ENCODE measurements at places on chromosomes 12 and 14.

DNA sequence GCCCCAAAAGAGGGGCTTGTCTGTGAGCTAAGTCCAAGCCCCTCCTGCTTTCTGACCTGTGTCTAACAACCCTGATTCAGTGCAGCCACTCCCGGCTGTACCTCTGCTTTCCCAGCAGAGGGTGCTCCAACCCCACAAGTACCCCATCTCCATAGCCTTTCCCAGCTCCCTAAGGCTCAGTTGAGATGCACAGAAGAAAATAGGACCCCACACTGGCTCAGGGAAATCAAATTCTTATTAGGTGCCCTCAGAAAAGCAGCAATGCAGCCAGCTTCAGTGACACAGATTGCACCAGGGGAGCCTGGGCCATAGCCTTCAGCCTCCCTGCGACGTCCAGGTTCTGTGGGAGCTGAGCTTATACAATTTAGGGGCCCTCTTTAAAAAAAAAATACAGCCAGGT is 49.9 kb downstream of the LRRC74A start:
- peak; percentile 36 for DNase-seq

GRCh38 chr12:121130866-121131373 is 1.8 kb upstream of the P2RX7 start:
- DNase-seq = no peak

DNA sequence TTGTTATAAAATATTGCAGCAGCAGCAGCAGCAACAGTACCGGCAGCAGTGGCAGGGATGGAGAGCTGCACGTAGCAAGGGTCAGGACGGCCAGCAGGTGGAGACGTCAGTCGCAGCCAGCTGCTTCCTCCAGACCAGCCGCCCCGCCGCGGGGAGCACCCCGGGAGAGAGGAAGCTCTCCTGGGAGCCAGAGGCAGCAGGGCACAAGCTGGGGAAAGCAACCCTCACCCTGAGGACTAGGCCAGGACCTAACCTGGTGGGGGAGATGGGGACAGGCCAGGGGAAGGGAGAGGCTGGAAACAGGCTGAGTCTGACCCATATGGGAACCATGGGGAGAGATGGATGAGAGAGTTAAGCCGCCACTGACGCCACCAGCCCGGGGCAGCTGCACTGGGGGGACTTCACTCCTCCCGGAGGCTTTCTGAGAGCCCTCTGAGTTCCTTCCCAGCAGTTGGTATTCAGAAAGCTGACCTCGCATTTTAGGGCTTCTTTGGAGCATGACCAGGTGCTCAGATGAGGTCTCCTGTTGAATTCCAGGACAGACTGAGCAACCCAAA is 56.3 kb downstream of the SPTB start:
- peak; percentile 61 for DNase-seq

DNA sequence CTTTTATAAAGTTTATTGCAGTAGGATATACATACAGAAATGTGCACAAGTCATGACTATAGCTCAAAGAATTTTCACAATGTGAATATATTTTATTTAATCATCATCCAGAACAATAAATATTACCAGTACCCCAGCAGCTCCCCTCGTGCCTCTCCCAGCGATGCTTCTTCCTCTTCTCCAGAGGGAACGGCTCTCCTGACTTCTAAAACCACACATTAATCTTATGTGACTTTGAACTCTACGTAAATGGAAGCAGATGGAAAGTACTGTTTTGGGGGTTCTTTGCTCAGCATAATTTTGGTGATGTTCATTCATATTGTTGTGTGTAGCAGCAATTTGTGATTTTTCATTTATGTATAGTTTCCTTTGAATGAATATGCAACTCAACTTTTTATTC is 4.6 kb upstream of the SLC8A3 start:
- DNase-seq = no peak

- no peak for DNase-seq
Observed at GRCh38 chr12:104513681-104514080, 56.9 kb downstream of the CHST11 start.

DNA sequence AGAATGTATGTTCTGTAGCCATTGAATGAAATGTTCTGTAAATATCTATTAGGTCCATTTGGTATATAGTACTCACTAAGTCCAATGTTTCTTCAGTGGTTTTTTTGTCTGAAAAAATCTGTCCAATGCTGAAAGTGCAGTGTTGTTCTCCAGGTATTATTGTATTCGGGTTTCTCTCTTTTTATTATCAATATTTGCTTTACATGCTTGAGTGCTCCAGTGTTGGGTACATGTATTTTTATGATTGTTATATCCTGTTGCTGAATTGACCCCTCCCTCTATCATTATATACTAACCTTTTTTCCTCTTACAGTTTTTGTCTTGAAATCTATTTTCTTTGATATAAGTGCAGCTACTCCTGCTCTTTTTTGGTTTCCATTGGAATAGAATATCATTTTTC is 382.2 kb downstream of the CCER1 start:
- DNase-seq = no peak

GRCh38 chr12:40336573-40337199 is 111.9 kb downstream of the LRRK2 start:
- DNase-seq = no peak

GRCh38 chr12:81203671-81204204 is 125.9 kb downstream of the ACSS3 start:
- DNase-seq = no peak

DNA sequence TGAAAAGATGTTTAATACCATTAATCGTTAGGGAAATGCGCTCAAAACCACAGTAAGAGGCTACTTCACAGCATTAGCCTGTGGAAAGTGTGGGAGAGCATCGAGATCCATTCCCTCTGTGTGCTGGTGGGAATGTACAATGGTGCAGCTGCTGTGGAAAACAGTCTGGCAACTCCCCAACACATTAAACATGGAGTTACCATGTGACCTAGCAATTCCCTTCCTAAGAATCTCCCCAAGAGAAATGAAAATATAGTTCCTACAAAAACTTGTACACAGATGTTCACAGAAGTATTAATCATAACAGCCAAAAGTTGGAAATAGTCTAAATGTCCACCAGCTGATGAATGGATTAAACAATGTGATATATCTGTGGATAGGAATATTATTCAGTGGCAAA is 23.8 kb downstream of the MLXIP start:
- DNase-seq = no peak

DNA sequence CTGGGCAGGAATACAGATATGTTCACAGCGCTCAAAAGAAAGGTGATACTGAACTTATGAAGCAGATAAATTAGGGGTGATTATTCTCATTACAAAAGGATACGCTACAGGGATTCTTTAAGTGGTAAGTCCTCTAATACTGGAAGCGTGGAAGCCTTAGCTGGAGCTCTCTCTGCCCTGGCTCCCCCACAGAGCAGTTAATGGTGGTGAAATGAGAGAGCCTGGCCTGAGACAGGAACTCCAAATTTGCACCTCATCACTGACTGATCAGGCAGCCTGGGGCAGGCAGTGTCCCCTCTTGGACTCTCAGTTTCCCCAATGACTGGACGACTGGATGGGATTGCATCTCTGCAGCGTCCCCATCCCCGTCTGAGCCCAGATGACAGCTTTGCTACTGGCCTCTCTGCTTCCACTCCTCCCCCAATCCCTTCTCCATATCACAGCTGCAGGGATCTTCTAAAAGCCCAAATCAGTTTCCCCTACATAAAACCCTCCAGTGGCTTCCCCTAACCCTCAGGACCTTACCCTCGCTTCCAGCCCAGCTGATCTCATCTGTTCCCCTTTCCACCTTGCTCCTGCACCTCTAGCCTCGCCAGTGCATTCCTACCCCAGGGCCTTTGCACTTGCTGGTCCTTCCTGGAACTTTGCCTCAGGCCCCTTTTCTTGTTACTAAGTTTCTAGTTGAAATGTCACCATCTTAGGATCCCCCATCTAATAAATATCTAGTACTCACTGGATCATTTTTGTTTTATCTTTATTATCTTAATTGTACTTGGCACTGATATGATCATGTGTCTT is 171.7 kb upstream of the LHX5 start:
- no peak for DNase-seq

DNA sequence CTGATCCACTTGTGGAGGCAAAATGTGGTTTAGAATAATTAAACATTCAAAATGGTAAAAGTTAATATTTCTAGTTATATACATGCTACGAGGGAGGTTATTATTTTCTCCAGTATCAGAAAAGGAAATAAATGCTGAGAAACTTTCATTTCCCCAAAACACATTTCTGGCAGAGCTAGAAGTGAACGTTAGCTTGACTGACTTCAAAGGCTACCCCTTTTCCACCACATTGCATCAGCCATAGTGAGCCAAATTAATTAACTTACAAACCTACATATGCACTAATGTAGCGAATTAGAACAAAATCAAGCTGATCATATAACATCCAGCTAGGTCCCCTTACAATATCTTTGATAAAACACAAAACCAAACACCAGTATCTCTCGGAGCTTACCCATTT is 49.3 kb upstream of the RERGL start:
- no peak for DNase-seq

DNA sequence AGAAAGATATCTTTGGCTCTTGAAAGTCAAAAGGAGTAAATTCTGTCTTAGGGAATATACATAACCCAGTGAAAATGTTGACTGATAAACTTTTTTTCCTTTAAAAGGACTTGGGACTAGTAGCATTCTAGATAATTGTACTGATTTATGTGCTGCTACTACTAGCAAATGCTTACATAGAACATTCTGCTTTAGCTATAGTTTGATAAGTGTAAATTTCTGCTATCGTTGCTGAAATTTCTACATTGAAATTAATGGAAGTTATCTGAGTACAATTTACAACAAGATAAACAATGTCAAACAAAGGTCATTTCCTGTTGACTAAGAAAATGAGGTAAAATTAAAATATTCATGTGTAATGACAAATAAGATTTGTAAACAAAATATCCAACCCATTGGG is 48.3 kb upstream of the CNTN1 start:
- DNase-seq = no peak

DNA sequence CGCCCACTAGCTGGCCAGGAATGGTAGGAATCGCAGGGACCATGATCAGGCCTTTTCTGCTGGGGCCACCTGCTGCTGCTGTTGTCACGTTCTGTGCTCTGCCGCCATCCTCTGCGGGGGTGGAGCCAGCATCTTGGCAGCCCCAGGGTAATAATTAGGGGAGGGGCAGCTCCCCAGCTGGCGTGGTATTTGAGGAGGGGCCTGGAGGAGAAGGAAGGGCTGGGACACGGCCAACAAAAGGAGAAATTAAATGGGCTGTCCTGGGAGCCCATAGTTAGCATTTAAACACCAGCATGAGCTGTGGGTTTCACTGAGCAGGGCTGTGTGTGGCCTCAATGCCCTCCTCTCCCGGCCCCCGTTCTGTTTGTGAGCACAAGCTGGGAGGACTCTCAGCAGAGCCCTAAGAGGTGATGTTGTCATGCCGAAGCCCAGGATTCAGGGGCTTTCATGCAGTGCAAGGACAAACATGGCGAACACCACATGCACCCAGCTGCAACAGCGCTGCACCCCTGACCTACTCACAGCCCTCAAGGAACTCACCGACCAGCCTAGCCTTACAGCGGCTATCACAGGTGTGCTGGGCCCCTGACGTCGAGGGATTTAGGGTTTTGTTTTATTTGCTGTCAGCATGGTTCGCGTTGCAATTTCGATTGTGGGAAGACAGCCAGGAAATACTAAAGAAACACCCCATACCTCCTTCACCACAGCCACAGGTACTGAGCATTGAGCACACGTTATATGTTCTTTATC is 324.3 kb downstream of the CACNA1C start:
- DNase-seq = no peak

DNA sequence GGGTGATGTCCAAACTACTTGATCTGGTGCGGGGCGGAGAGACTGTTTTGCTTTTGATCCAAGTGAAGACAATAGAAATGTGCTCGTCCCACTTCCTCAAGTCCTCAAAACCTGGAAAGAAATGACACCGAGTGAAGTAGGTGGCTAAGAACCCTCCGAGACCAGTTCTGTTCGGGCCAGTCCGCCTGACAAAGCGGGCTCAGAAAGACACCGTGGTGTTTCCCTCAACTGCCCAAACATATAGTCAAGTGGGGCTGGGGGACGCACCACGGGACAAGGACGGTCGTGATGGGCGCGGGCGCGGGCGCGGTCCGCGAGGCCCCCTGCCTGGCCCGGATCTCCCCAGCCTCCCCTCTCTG is 1.6 kb downstream of the PHLDA1 start:
- DNase-seq = no peak

DNA sequence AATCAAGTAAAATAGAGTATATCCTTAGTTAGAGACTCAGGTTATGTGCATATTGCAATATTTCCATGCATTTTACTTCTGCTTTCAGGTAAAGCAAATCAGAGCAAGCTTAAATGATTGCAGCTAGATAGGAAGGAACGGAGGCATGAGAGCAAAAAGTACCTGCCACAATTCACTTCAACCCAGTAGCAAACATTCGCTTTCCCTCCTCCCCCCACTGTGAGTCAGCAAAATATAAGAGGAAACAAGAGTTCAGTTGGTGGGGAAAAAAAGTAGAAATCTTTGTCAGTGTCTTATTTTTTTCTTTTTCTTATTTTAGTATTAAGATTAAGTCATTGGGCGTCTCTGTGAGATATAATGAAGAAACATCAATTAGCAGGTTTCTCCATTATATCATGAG is 475.4 kb downstream of the NPAS3 start:
- DNase-seq = peak; percentile 60

DNA sequence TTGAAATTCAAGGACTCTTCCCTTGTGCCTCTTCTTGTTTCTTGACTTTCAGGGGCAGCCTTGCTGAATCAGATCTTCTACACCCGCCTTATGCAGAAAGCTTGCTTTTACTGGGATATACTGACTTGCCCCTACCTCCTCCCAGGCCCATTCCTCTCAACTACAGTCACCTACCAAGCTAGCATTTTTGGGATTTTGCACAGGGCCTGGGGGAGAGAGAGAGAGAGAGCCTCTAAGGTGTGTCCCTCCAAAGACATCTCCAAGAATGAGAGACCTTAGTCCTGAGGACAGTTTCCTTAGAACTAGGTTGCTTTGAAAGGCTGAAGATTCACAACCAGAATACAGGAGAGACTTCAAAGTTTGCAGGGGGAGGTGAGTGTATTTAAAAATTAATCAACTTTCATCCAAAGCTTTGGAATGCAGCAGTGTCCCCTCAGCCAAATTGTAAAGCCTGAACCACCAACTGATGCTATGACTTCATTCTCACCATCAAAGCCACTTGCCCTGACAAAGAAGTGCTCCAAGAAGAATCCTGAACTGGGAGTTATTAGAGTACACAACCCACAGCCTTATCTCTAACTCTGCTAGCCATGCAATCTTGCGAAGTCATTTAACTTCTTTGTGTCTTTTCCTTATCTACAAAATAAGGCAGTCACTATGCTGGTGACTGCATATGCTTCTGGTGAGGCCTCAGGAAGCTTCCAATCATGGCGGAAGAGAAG is 96.1 kb upstream of the EGLN3 start:
- DNase-seq = no peak

- DNase-seq = no peak
Observed at GRCh38 chr14:101556131-101556530, 5.2 kb upstream of the DIO3 start.

- no peak for DNase-seq
Observed at GRCh38 chr14:21326972-21327371, 47.1 kb downstream of the RPGRIP1 start.
